ENCODE measurements at places on chromosomes 13 and 19.

GRCh38 chr13:46647512-46648065 is 94.6 kb downstream of the LRCH1 start:
- DNase-seq, result no peak

DNA sequence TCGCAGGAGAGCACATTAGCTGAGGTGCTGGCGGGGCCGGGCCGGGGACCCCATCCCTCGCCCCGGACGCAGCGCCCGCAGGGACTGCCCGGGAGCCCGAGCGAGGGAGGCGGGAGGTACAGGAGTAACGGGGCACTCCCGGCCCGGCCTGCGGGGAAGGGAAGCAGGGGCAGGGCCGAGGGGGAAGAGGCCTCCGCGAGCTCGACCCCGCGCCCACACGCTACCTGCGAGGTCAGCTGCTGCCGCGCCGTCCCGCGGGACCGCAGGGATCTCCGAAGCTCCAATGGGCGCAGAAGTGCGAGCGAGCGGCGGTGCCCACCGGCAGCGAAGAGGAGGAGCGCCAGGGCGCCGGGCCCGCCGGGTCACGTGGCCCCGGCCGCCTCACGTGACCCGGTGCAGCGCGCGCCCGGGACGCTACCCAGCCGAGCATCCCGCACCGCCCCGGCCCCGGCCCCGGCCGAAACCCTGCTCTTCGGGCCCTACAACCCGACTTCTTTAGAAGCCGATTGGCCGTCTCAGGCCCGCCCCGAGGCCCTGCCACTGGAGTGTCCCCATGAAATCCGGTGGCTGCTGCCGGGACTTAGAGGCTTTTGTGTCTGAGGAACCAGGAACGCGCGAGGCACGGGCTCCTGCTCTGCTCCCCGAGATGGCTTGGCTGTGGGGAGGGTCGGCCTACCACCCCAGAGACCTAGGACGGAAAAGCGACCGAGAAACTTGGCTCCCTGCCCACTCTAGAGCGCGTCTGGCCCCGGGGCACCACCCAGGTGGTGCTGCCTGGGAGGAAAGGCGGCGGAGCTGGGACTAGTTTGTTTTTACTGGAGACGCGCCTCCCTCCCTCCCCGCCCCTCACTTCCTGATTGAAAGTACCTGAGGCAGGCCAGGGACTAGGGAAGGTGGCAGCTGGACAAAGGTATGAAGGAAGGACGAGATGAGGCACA is at the start of gene RCBTB1:
TSS of gene RCBTB1 (minus strand) at position 339 of the 938 bp plus-strand sequence. CDS start 18,279 bp downstream, outside the sequence.
- DNase-seq, result peak; percentile 16

DNA sequence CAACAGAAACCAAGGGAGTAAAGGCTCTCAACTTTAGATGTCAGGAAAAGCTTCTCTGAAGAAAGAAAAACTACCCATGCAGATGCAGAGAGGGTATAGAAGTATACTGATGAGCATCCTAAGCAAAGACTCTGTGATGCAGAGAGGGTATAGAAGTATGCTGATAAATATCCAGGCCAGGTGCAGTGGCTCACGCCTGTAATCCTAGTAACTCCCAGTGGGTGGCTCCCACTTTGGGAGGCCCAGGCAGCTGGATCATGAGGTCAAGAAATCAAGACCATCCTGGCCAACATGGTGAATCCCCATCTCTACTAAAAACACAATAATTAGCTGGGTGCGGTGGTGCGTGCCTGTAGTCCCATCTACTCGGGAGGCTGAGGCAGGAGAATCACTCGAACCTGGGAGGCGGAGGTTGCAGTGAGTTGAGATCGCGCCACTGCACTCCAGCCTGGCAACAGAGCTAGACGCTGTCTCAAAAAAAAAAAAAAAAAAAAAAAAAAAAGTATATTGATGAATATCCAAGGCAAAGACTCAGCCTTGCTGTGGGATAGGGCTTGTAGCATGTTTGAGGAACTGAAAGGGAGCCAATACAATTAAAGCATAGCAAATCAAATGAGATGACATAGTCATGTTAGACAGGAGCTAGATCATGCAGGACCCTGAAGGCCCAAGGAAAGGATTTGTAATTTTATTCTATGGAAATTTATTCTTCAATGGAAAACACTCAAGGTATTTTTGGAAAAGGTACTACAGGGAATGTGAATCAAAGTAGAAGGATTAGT is 14.9 kb downstream of the UBL3 start:
- no peak for DNase-seq

GRCh38 chr13:22470075-22470474 is 710.7 kb upstream of the SGCG start:
- DNase-seq, result no peak

- DNase-seq, result no peak
These were observed 32.7 kb downstream of the DHX34 start for GRCh38 chr19:47381653-47382279.

DNA sequence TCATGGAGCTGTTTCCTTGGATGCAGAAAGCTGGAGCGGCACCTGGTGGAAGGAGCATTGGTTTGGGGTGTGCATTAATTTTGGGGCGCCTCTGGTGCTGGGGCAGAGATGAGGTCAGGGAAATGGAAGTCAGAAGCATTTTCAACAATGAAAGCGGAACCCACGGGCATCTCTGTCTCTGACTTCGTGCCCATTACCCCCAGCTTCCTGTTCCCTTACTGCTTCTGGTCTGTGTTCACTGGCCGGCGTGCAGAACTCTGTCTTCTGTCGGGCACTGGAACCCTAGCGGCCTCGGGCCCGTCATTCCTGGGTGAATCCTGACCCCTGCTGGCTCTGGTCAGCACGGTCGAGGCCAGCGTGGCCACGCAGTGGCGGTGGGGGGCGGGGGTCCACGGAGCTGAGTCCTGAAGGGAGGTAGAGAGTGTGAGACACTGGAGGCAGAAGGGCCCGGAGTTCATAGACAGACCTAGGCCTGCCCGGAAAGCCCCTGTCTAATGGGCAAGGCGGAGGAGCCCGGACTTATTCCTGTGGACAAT is 7.9 kb upstream of the LINGO3 start:
- DNase-seq, result no peak

DNA sequence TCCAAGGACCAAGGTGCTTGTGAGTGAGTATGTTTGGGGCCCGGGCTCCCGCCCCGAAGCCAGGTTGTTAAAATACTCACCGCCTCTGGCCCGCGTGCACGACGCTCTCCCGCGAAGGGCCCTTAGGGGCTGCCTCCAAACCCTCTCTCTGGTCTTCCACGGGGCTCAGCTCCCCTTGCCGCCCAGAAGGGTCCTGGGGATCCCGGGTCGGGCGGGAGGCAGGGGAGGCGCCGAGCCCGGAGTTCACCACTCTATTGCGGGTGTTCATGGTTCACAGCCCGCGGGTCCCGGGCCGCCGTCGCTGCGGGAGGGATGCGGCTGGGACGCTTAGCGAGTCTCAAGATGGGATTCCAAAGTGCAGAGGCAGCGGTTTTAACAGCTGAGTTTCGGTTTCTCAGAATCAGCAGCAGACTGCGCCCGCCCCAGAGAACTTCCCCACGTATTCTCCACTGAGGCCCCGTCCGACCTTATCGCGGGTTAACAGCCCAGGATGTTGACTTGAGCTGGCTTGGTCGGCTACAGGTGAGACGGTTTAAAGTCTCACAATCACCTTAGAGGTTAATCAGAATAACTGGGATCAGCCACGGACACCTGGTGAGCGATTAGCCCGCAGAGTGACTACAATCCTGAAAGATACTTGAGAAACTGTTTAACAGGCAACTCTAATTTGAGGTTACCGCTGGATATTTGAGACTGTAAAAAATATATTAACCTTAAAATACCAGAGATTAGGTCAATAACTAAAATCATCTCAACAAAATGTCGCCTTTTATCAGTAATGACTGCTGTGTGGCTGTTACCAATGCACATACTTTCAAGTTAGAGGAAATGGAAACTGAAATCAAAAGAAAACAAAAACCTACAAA is at the start of gene EPSTI1:
TSS of gene EPSTI1 (minus strand) at position 344 of the 866 bp plus-strand sequence. CDS start at position 268, 76 bp downstream.
- DNase-seq, result peak; percentile 36

DNA sequence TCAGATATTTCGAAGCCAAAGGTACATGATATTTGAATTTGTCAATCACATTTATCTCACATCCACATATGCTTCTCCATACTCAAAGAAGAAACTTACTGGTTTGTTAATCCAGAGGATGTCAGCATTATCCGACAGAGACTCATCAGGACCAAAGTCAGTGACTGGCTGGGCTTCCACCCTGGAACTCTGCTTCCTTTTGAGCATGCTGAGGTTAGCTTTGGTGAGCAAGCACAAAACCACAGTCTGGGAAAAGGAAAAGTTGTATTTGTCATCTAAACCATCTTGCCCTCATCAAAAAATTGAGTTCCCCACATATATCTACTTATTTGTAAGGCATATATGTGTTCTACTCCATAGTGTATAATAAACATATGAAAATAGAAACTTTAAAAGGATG is 17.4 kb downstream of the NALCN start:
- DNase-seq, result no peak

GRCh38 chr19:366951-367350 is 22.4 kb upstream of the MIER2 start:
- no peak for DNase-seq

GRCh38 chr13:43129511-43130110 is 106.2 kb downstream of the DNAJC15 start:
- no peak for DNase-seq

DNA sequence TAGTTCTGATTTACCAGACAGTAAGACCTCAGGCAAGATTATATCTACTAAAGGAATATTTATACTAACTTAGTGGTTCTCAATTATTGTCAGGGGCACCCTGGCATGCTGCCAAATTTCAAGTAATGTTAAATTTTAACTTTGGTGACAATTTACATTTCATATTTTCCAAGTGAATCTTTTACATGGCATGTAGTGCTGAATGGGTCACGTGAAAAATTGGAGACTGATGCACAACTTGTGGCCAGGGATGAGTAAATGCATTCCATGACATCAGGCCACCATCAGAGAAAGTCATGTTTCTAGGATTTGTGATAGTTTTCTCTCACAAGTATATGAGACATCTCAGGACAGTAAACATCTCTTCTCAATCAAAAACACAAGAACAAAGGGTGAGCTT is 202.6 kb upstream of the SOX21 start:
- DNase-seq, result no peak

Data from stimulated activated CD4-positive, alpha-beta T cell treated with anti-CD3 and anti-CD28 coated beads, Interleukin-1b, Interleukin-23, amount 100 ng/mL, for 1 hour (primary cell).